G401 (cell line): ENCODE measurements at places on chromosomes 3 and 15.
A peak's percentile ranks its signal among the peaks of the same experiment; 100 is the strongest.

DNA sequence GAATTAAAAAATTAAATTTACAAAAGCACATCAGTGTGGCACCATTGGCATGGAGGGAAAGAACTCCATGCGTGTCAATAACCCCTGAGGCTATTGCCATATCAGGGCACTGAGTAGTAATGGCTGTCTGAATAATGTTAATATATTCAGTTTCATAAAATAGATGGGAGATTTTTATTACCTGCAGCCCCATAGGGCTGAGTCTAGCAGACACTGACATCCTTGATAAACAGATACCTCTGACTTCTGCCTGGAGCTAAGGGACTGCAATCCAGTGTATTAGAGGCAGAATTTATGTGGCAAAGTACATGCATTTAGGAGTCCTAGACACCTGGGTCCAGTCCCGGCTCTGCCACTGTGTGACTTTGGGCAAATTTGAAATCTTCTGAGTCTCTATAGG is 38.8 kb upstream of the SV2B start:
- DNase-seq = no peak

DNA sequence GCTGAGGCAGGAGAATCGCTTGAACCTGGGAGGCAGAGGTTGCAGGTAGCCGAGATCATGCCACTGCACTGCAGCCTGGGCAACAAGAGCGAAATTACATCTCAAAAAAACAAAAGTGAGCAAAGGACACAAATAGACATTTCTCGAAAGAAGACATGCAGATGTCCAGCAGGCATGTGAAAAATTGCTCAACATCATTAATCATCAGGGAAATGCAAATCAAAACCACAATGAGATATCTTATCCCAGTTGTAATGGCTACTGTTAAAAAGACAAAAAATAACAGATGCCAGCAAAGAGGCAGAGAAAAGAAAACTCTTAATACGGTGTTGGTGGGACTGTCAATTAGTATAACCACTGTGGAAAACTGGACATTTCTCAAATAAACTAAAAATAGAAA is 20.9 kb downstream of the ASB7 start:
- no peak for DNase-seq

GRCh38 chr15:100895721-100896120 is 16.1 kb downstream of the ALDH1A3 start:
- DNase-seq = no peak

- DNase-seq = peak; percentile 52
These were observed 68.3 kb upstream of the SLC12A8 start for GRCh38 chr3:125280668-125281361.

GRCh38 chr3:108001457-108001856 is 89.4 kb downstream of the CD47 start:
- DNase-seq = peak; percentile 57

GRCh38 chr3:10928407-10928960 is 64.1 kb upstream of the SLC6A1 start:
- no peak for DNase-seq

DNA sequence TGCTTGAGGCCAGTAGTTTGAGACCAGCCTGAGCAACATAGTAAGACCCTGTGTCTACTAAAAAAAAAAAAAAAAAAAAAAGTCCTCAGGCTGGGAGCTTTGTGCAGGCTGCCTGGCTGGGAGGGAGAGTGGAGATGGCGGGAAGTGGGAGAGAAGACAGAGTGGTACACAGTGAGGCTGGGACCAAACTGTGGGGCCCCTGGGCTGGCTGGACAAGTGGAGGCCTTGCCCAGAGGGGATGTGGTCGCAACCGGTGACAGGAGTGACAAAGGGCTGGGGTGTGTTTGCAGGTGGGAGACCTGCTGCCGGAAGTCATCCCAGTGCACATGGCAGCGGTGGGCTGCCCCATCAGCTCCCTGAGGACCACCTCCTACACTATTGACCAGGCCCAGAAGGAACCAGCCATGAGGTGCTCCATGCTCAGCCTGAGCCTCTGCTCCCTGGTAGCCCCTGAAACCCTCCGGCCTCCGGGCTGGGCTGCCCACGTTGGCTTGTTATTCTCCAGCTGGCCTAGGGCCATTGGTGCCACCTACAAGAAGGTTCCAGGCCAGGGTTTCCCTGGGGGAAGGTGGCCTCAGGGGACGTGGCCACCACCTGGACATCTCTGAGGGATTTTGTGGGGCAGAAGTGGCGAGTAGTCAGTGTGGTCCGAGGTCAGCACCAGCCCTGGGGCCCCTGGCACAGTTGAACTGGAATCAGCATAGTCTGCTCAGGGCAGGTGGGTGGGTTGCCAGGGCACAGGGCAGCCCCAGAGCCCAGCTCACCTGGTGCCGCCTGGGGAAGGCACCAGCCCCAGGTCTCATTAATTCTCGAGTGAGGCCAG is 22.7 kb downstream of the ACAA1 start:
- no peak for DNase-seq

- DNase-seq = peak; percentile 65
These were observed 734 bp downstream of the TBL1XR1 start for GRCh38 chr3:177196456-177197040.
